GM10248 (cell line): ENCODE measurements at places on chromosomes 6 and 20.
A peak's percentile ranks its signal among the peaks of the same experiment; 100 is the strongest.

DNA sequence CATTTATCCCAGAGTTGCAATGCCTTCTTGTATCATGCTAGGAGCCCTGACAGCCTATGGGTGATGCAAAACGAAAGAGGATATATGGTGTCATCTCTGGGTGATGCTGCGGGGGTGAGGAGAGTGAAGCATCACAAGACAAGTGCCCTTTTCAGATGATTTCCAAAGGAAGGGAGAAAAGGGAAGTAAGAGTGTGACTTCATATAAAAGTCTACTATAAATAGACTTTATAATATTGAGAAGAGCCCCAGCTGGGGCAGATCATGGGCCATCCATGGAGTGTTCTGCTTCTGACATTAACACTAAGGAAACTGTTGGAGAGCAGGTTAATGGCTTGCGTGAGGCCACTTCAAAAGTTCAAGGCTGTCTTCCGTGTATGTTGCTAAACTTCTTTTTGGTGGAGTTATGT lies 4.4 kb downstream of the CD83 start:
- DNase-seq: peak; percentile 73

DNA sequence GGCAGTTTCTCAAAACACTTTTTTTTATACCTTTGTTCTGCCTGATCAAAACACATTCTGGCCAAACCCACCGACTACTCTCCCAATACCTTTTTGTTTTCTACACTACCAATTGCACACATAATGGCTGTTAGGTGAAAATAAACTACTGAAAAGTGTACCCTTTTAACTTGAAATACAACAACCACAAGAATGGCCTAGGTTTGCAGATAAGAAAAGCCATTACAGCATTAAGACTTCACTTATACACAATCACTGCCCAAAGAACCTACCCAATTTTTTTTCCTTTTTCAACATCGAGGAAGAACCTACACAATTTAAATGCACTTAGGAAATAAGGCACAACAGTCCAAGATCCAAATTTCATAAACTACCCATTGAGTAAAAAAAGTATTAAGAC lies 1.8 kb downstream of the SEC63 start:
- DNase-seq: no peak

GRCh38 chr6:155638200-155638599 lies 182.6 kb upstream of the NOX3 start:
- no peak for DNase-seq

- DNase-seq: peak; percentile 35
These were observed 15.2 kb downstream of the COL19A1 start for GRCh38 chr6:69881322-69882151.

- DNase-seq: no peak
These were observed 261.9 kb downstream of the CDH26 start for GRCh38 chr20:60219984-60220562.

- DNase-seq: no peak
These were observed 41.2 kb upstream of the JAG1 start for GRCh38 chr20:10715035-10715434.

- DNase-seq: no peak
These were observed 27.0 kb downstream of the STK4 start for GRCh38 chr20:44993343-44993742.

GRCh38 chr6:3835055-3835731 lies 14.0 kb upstream of the FAM50B start:
- no peak for DNase-seq

DNA sequence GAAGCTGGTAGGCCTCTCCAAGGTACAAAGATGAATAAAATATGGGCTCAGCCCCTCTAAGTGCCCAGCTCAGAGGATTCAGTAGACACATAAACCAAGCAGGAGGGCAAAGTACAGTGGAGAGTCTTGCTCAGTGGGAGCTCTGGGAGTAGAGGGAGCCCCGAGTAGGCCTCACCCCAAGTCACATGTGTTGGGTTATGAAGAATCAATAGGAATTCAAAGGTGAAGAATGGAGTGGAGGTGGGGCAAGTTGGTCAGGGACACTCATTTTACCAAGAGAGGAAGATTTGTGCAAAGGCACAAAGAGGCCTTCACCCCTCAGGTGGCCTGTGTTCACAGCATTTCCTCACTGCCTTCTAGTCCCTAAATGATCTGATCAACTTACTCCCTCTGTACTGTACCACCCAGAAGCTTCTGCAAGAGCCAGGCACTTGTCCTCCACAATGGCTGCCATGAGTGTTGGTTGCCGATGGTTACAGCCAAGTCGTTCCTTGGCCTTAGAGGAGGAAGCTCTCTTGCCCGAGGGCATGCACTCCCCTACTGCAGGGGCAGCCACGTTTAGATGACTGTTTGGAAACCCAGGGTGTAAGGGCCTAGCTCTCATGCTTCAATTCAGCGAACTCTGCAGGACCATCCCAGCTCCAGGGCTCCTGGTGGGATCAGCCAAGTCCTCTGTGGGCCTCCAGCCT lies 6.7 kb upstream of the CDKN1A start:
- no peak for DNase-seq

- DNase-seq: no peak
These were observed 132.6 kb upstream of the ASCC3 start for GRCh38 chr6:101013612-101014195.

DNA sequence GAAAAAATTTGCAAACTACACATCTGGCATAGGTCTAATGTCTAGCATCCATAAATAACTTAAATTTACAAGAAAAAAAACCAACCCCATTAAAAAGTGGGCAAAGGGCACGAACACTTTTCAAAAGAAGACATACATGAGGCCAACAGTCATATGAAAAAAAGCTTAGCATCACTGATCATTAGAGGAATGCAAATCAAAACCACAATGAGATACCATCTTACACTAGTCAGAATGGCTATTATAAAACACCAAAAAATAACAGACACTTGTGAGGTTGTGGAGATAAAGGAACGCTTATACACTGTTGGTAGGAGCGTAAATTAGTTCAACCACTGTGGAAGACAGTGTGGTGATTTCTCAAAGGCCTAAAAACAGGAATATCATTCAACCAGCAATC lies 33.7 kb upstream of the EPB41L2 start:
- no peak for DNase-seq

GRCh38 chr6:234706-235372 lies 57.4 kb upstream of the DUSP22 start:
- no peak for DNase-seq

GRCh38 chr20:20793591-20793990 lies 81.1 kb upstream of the RALGAPA2 start:
- DNase-seq: no peak

- no peak for DNase-seq
These were observed 53.5 kb downstream of the KCNQ5 start for GRCh38 chr6:72675396-72675795.

DNA sequence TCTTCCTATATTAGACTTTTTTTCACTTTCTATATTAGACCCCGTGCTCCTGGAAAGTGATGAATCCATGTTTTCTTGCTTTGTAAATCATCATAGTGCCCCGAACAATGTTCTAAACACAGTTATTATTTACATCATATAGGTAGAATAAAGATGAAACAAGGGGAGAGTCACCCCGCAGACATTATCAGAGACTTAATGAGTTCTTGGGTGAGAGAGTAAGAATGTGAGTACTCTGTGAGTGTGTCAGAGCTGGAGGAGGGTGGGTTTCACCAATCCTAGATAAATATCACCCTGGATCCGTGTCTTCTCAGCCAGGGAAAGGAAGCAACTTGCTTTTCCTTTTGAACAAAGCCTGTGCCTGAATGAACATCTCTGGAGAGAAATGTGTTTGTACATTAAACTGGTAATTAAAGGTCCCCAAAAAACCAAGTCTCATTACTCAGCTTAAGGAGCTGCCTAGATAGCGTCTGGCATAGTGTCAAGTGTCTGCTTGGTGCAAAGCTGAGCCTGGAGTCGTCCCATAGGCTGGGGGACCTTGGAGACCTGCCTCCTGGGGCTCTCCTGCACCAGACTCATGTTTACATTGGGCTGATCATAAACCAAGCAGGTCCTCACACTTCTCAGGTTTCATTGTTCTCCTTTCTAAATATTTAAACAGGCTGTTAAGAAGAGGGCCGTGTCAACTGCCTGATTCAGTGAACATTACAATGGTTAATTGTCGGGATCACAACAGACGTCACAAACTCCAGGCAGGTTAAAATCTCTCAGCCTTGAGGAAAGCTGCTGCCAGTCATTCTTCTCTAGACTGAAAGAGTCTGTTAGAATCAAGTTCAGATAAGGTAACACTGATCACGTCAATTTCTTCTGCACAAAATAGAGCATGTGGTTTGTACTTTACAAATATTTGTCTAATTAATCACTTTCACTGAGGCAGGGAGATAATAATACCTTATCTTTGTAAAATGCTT lies 179.7 kb upstream of the MYLIP start:
- no peak for DNase-seq

DNA sequence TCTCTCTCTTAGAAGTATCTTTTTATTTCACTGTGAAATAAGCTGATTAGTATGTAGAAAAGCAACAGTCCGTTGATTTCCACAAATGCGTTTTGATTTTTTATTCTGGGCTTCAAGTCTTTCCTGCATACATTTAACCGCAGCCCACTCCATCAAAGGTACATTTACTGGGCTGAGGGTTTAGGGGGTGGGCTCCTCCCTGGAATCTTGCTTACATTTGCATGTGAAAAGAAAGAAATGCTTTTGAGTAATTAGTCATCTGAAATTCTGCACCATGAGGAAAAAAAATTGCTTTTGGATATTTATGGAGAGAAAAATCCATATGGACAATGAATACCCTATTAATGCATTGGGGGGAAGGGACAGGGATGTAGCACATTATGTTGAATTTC lies 178.3 kb upstream of the MCHR2 start:
- no peak for DNase-seq

DNA sequence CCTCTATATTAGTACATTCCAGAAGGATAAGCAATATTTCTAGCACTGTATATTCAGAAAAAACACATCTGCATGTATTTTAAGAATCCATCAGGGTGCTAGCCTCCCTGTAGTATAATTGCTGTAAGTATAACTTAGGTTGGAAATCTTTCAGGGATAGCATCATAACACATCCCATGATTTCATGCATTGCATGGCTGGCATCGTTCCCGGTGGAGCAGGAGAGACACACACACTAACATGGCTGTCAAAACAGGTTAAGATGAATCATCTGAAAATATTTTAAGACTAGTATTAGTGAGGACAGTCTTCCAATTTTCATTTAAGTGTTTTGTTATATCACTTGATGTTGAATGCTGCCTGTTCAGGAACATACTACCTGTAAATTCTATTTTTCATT lies 32.1 kb upstream of the CENPW start:
- DNase-seq: no peak

DNA sequence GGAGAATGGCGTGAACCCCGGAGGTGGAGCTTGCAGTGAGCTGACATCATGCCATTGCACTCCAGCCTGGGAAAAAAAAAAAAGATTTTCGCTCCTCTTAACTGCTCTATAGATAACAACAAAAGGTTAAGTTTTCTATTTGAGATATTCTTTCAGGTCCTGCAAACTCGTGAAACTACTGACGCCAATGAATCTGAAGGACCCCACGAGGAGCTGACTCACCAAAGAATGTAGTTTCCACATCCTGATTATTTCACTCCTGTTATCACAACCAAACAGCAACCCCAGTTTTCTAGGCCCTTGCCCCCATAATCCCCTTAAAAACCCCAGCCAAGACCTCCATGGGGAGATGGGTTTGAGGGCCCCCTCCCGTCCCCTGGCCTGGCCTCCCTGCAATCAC lies 58.7 kb downstream of the OTOR start:
- DNase-seq: no peak

GRCh38 chr6:131070061-131070460 lies 7.0 kb upstream of the EPB41L2 start:
- DNase-seq: no peak

DNA sequence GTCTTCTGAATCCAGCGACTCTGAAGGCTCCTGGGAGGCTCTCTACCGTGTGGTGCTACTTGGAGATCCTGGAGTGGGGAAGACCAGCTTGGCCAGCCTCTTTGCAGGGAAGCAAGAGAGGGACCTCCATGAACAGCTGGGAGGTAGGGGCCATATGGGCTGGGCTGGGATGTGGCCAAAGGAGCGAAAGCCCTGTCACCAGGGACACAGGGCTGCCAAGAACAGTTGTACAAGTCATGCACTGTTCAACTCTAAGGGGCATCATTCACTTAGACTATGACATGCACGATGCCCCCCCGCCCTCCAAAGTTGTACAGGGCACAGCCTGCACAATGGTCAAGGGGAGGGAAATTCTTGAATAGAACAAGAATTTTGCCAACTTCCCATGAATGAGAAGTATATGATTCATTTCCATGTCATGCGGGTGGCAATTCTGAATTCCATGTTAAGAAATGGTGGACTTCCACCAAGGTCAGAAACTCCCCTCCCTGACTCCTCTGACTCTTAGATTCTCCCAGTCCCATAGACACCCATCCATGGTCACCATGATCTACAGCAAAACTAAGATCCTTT lies 1.6 kb downstream of the REM1 start:
- no peak for DNase-seq

GRCh38 chr6:74269600-74269858 lies 573.5 kb downstream of the CD109 start:
- no peak for DNase-seq

- no peak for DNase-seq
These were observed 506 bp downstream of the RGS17 start for GRCh38 chr6:153130515-153131036.

- DNase-seq: no peak
These were observed 500.3 kb upstream of the PTCHD4 start for GRCh38 chr6:48611332-48611731.

- DNase-seq: no peak
These were observed 88.1 kb downstream of the FOXC1 start for GRCh38 chr6:1697688-1698351.

- peak; percentile 82 for DNase-seq
These were observed 391 bp downstream of the MAPRE1 start for GRCh38 chr20:32819992-32820697.

- DNase-seq: no peak
These were observed 10.9 kb downstream of the C6orf132 start for GRCh38 chr6:42131531-42131930.

GRCh38 chr20:46253391-46253790 lies 54.9 kb downstream of the CDH22 start:
- DNase-seq: no peak

GRCh38 chr20:53070706-53071392 lies 98.7 kb downstream of the TSHZ2 start:
- DNase-seq: no peak

DNA sequence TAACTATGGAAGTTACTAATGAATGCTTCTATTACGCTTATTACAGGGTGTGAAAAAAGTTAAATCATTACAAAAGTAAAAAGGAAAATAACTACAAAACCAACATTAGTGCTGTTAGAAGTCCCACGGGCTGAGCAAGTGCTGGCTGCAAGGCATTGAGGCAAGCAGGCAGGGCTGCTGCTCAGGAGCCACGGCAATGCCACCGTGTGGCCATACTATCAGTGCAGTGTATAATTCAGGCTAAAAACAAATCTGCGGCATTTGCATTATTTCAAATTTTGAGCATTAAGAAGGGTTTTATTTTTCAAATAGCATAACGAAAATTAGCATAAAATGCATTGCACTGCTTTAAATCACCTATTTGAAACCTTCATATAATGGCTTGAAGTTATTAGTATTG lies 17.1 kb downstream of the IFNGR1 start:
- DNase-seq: no peak

DNA sequence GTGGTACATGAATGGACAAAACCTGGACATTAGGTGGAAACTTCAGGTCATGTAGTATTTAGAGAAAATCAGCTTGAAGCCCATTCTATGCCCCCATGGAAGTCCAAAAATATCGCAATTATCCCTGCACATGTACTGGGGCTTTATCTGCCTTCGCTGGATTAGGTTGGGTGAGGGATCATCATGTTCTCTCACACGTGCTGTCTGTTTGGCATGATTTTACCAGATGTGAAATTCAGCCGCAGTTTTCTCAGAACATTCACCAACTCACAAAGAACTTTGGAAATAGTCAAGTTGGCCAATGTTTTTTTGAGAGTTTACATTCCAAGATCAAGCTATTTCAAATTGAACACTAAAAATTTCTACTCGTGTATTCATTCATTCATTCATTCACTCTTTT lies 459.8 kb upstream of the CITED2 start:
- DNase-seq: no peak
